Hematopoietic multipotent progenitor cell (in vitro differentiated cells): ENCODE measurements at places on chromosomes 6 and 20. TPM values are rescaled to one million over a fixed set of nuclear protein-coding genes. Genes with fewer than 3 reads are reported as not detected.
A peak's percentile ranks its signal among the peaks of the same experiment; 100 is the strongest.

DNA sequence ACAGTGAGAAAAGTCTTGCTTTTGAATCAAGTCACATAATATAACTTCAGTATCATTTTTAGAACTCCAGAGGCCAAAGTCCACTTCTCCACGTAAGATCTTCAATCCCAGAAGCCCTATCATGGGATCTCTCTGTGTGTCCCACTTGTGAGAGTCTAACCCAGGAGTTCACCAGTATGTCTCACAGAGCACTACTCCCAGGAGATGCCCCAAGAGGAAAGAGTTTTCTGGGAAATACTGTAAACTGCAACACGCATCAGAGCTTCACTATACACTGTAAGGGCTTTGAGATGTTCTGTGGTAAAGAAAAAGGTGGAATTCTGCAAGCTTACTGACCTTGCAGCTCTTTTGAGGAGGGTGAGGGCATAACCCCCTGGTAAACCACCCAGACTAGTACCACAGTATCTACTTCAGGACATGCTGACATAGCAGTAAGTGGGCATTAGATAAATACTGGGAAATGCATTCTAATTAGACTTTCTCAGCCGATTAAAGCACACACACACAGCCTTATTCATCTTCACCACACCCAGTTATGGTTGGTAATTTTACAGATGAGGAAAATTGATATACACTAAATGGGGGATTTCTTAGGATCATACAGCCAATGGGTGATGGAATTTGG is 12.3 kb downstream of the DCBLD1 start:
- DNase-seq = no peak

Gene OGFR
- 55.7 TPM for total RNA-seq

DNA sequence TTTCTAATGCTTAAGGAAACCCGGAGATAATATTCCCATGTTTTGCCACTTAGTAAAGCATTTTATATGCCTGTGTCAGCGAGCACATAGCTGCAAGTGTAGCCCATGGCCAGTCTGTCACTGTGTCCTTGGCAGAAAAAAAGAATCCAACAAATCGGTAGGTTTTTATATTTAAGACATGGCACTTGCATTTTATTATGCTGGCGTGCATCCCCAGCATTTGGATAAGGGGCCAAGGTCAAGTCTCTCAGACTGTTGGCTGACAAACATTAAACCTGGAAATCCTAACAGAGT is 1.2 kb upstream of the ZNF184 start:
- DNase-seq = no peak

DNA sequence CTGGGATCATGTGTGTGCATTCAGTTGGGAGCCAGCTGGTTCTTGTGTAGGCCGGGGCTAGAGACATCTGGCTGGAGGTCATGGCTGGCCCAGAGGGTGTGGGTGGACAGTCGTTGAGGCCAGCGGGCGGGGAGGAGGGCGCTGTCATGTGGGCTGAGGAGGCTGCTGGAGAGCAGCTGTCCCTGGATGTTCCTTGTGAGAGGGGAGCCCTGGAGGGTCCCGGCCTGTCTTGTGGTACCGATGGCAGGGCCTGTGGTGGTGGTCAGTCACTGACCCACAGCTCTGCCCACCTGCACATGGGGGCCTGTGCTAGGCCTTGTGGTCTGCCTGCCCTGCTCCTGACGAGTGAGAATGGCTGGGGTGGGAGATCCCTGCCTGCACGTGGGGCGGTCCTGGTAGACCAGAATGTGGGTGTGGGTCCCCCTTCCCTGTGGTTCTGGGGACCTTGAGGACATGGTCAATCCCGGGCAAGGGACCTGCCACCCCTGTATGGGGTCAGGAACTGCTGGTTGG is 1.9 kb upstream of the C20orf204 start:
- DNase-seq = no peak

- no peak for DNase-seq
Measured at GRCh38 chr6:170124150-170124549, 166.7 kb downstream of the DLL1 start.

GRCh38 chr6:34096814-34097213 is 49.1 kb downstream of the GRM4 start:
- DNase-seq = no peak

GRCh38 chr6:19876672-19877071 is 39.5 kb downstream of the ID4 start:
- DNase-seq = no peak

DNA sequence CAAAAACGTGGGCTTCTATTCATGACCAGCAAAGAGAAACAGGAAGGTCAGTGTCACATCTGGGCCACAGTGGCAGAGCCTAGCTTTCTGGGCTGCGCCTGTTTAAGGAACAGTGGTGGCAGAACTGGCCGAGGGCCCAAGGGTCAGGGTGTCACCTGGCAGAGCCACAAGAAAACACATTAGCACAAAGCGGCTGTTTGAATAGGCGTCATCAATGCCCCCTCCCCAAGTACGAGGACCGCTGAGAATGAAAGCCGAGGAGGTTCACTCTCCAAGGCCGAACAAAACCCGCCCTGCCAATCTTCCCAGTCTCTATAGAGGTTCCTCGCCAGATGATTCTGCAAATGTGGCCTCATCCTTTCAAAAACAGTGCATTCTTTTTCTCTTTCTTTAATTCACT is 125.2 kb upstream of the TRAF3IP2 start:
- DNase-seq = no peak

GRCh38 chr20:38875175-38875993 is 50.8 kb upstream of the FAM83D start:
- peak; percentile 37 for DNase-seq

DNA sequence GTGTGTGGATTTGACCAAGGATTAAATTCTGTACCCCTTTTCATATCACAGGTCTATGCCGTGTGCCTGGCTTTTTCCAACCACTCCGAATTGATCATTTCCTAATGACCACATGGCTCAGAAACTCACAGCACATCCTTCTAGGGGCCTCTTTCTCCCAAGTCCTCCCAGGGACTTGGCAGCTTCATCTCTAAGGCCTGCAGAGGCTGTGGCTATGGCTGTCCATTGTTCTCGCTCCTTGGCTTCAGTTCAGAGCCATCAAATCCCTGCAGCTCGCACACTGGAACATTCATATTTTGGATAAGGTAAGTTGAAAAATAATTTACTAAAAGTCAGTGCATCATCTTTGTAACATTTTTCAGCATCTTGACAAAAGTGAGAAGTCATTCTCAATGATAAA is 497.2 kb upstream of the CDH4 start:
- DNase-seq = no peak

Gene BEND6
- total RNA-seq = 0.27 TPM

Gene CEBPB
- 22.4 TPM for total RNA-seq

- no peak for DNase-seq
Measured at GRCh38 chr6:138648127-138648526, 125.4 kb upstream of the CCDC28A start.

Gene CST2
- not detected for total RNA-seq

Gene CYP24A1
- total RNA-seq = 0.27 TPM

DNA sequence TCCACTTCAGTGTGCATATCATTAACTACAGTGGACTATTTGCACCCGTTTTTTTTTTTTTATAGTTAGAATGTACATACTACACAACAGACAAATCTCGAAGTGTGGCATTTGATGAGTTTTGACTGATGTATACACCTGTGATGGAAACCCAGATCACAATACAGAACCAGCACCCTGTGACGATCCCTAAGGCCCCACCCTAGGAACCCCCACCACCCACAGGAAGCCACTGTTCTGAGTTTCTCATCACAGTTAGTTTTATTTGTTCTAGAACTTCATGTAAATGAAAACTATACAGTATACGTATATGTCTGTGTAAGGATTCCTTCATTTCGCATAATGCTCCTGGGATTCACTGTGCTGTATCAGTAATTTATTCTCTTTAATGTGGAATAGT is 102.8 kb downstream of the IRF4 start:
- DNase-seq = no peak

DNA sequence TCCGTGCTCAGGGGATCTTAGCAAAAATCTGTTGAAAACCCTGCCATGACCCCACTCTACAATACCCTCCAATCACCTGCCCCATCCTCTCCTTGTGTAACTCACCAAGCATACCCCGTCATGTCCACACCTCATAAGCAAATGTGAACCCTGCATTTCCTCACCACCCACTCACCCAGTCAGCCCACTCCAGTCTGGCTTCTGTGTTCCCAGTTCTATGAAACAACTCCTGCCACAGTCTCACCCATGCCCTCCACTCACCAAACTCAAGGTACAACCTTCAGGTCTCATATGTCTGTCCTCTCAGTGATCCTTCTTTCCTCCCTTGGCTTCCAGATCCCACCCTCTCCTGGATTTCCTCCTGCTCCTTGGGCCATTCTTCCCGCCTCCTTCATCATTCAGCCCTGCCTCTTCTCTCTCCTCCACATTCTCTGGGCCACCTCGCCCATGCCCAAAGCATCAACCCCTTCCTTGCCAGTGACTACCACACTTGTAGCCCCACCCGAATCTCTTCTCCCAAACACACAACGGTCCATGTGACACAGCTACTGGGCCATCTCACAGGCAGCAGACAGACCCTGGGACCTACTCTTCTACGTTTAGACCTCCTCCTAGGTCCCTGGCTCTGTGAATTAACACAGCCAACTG is 8.8 kb downstream of the DDRGK1 start:
- no peak for DNase-seq

Gene NKAIN2
- total RNA-seq = 16.7 TPM

Gene BNIP5
- total RNA-seq = not detected

Gene MUC22
- total RNA-seq = not detected

- DNase-seq = no peak
Measured at GRCh38 chr20:33092361-33092760, 12.9 kb downstream of the BPIFB4 start.

- peak; percentile 53 for DNase-seq
Measured at GRCh38 chr6:109308018-109308492, 74.2 kb downstream of the CD164 start.

Gene ESR1
- 1.9 TPM for total RNA-seq

Gene RBPJL
- not detected for total RNA-seq

Gene PLN
- total RNA-seq = not detected

DNA sequence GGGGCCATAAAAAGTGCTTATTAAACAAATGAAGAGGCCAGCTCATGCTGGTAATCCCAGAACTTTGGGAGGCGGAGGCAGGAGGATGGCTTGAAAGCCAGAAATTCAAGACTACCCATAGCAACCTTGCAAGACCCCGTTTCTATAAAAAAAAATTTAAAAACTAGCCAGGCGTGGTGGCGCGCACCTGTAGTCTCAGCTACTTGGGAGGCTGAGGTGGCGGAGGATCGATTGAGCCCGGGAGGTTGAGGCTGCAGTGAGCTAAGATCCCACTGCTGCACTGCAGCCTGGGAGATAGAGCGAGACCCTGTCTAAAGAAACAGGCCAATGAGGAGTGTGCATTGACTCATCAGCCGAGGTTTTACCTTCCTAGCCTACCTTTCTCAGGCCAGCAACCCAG is 15.2 kb downstream of the NPEPL1 start:
- DNase-seq = no peak

DNA sequence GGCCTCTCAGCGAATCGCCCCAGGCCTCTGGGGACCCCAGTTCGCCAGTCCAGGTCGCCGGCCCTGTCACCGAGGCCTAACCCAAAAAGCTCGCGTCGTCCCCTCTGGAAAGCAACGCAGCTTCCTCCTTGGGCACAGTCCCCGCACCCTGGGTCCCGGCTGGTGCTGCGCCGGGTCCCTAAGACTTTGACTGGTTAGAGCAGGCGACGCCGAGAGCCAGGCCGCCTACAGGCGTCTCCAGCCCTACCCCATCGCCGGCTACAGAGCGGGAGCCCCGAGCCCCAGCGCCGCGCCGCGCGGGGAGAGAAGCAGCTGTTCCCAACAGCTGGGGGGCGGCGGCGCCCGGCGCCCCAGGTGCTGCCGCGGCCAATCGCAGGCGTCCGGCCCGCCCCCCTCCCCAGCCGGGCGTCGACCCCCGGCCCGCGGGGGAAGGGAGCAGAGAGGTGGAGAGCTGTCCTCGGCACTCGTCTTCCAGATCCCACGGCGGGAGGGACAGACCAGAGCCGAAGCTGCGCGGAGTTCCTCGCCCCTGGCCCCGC is 540 bp upstream of the RBM24 start:
- DNase-seq = no peak

DNA sequence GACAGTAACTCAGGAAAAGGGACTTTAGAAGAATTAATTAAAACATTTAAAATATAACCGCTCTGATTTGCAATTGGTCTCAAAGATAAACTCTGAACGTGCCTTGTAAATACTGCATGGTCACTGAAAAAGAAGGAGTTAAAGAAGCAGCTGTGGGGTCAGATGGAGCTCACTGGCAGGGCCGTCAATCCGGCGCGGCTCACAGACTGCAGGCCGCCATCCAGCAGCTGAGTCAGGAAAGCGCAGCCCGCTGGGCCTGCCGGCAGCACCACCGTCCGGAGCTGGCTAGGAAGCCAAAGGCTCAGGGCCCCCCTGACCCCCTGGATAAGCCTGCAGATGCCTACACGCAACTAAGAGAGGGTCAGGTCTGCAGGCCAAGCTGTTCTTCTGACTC is 54.2 kb upstream of the FRMD1 start:
- DNase-seq = no peak

DNA sequence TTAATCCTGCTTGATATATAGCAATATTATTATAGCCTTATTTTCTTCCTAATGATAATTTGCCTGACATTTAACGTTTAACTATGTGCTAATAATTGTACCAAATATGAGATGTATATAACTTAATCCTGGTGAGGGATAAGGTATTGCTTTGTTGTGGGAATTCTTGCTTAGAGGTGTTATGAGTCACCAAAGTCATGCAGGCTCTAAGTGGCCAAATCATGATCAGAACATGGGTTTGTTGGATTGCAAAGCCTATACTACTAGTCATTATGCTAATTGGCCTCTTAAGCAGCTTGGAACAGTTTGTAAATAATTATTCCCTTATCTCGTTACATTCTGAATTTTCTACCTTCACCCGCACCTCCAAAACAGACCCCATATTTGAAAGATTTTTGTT is 21.9 kb upstream of the C6orf141 start:
- no peak for DNase-seq

Gene C6orf120
- total RNA-seq = 15.1 TPM

GRCh38 chr6:90714319-90714718 is 127.4 kb upstream of the MAP3K7 start:
- no peak for DNase-seq

- DNase-seq = no peak
Measured at GRCh38 chr6:138991206-138991605, 3.2 kb upstream of the REPS1 start.

- DNase-seq = no peak
Measured at GRCh38 chr6:159989492-159990480, 20.9 kb downstream of the IGF2R start.

- DNase-seq = no peak
Measured at GRCh38 chr6:130975325-130975724, 87.7 kb downstream of the EPB41L2 start.

DNA sequence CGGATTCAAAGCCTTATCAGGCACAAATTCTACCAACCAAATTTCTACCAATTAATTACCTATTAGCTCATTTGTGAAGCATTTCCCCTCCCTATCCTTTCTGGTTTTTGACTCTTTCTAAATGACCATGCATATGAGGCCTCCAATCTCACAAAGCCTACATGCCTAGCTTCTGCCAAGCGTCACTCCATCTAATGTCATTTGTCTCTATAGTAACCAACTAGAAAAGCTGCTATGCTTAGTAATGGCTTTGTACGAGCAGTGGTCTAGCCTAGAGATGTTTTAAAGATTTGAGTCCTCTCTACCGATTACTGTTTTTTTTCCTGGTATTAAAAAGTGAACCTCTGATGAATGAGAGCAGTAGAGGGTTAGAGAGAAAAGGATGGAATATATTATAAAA is 4.8 kb upstream of the ASF1A start:
- DNase-seq = no peak

Gene TEAD3
- 0.54 TPM for total RNA-seq
